ENCODE measurements at places on chromosomes 2 and 18.

DNA sequence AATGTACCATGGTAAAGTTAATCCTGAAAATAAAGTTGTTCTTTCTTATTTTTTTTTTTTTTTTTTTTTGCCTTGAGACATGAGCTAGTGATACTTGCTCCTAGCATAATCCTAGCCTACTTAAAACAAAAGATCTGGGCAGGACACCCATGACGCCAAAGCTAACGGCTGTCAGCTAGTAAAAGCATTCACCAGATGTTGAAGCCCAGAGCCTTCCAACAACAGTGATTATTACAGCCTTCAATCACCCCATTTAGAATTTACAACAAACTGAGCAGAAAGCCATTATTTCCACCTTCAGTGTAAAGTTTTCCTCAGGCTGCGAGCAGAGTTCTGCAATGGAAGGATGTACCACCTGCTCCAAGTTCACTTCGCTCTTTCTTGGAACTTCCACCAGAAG is 259.5 kb downstream of the SP3 start:
- no peak for DNase-seq

- no peak for DNase-seq
Measured at GRCh38 chr2:187915810-187916209, 361.6 kb upstream of the TFPI start.

GRCh38 chr2:217643789-217644301 is 358.9 kb downstream of the TNS1 start:
- no peak for DNase-seq

- DNase-seq: no peak
Measured at GRCh38 chr2:201831469-201831868, 25.1 kb downstream of the CDK15 start.

GRCh38 chr2:238811759-238812158 is 36.1 kb upstream of the TWIST2 start:
- DNase-seq: no peak

GRCh38 chr2:127097841-127098651 is 8.9 kb downstream of the BIN1 start:
- DNase-seq: no peak

GRCh38 chr2:220744861-220745260 is 827.2 kb downstream of the EPHA4 start:
- no peak for DNase-seq

- no peak for DNase-seq
Measured at GRCh38 chr18:26649193-26649543, 100.8 kb upstream of the KCTD1 start.

DNA sequence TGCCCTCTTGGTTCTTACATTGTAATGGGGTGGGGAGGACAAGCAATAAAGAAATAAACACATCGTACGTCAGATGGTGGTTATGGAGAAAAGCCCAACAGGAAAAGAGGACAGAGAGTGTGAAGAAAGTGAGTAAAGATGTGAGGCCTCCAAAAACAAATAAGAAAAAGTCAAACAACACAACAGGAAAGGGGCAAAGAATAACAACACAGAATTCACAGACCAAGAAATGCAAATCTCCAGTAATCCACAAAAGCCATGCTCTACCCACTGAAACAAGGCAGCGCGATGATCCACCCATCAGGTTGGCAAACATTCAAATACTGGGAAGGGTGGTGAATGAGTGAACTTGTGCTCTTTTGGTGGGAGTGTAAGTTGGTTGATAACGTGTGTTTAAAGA is 16.7 kb upstream of the DUSP2 start:
- DNase-seq: no peak

- DNase-seq: no peak
Measured at GRCh38 chr2:143029141-143029540, 100.1 kb upstream of the ARHGAP15 start.

DNA sequence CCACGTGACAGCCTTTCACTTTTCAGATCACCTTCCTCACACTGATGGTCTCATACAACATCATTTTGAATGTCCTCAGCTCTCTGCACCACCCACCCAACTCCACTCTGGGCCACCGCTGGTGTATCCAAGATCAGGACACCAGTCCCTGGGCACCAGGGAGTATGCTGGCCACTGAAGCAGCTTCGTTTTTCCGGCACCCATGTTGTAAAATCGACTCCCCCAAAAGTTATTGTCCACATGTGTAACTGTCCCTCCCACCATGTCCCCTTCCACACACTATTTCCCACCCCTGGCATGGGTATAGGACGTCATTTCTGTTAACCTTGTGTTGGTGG is 96.4 kb downstream of the TGOLN2 start:
- no peak for DNase-seq

GRCh38 chr2:127045792-127046501 is 61.0 kb downstream of the BIN1 start:
- DNase-seq: no peak

DNA sequence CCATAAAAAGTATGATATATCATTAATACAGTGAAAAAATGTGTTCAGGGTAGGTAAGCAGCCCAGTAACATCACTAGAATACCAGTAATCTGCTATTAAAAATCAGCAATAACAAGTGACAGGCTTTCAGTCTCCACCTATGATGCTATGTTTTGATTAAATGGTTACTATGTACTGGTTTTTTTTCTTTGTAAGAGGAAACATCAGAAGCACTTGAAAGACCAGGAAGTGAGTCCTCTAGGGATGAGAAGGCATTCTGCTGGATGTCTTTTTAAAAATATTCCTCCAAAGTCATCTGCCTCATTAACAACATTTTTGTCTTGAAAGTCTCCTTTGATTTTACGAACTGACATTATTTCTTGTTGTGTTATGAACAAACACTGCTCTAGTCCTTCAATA is 136.0 kb upstream of the FAM98A start:
- DNase-seq: no peak

DNA sequence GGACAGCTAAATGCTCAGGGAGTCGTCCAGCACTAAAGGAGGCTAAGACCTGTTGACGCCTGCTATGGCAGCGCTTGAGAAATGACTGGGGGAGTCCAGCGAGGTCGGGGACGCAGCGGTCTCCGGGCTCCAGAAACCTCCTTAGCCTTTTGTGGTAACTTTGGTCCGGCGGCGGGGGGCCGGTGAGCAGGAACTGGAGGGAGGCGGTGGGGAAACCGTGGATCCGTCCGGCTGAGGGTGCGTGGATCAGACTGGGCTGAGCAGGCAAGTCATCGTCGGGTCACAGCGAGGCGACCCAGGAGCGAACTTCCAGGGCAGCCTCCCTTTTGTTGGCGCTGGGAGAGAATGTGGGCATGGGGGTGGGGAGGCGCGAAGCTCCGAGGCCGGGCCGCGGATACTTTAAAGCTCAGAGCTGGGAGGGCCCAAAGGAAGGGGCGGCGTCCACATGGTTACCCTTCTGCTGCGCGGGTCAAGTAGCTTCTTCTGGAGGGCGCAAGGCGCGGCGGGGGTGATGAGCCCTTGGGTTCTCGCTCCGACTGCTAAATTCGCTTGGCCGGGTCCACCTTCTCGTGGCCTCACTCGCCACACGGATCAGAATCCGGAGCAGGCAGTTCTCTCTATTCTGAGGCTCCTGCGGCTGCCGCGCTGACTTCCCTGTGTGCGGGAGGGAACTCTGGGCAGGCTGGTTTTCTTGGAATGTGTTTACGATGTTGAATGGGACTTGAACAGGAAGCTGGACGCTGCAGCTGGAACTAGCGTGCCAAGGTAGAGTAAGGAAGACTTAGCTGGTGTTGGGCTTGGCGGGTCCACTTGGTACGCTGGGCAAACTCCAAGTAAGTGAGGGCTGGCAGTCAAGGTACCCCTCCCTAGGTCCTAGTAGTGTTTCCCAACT is 920 bp downstream of the GULP1 start:
- no peak for DNase-seq

DNA sequence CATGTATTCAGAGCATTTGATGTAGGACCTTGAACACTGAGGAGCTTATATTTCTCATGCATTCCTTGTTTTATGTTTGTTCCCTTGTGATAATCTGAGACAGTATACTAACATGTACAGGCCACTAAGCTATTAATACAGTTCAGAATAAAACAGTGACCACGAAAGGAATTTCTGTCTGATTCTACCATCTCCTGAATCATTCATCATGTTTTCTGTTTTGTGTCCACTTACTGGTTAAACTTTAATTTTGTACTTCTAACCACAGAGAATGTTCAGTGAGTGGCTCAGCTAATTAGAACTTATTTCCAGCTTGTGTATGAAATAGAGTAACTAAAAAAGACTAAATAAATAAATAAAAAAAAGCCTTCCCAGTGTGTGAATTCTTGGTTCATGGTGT is 110.4 kb downstream of the LRP1B start:
- DNase-seq: no peak

DNA sequence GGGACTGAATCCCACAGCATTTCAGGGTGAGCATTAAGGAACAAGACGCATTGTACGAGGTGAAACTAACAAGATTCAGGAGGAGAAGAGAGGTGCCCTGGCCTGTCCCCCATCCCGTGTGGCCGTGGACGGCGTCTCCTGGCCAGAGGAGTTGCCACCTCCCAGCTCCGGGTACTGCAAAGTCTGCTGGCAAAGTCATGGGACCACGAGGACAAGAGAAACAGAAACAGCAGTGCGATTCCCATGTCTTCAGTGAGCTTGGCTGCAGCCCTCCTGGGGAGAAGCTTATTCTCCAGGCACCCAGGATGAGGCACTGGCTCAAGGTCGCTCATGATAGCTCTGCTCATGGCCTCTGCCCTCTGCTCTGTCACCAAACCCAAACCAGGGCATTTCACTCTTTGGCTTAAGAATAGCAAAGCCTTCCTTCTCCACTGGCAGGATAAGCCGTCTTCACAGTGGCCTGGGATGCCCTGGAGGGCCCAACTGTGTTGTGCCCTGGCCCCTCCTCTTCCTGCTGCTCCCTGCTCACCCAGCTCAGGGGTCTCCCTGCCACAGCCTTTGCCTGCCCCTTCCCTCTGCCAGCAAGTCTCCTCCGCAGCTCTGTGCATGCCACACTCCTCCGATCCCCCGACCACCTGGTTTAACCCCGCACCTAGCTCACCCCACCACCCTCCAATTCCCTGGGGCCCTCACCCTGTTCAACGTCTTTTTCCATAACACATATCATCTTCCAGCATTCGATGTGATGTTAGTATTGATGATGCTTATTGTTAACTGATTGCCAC is 144.8 kb downstream of the PXDN start:
- DNase-seq: no peak

DNA sequence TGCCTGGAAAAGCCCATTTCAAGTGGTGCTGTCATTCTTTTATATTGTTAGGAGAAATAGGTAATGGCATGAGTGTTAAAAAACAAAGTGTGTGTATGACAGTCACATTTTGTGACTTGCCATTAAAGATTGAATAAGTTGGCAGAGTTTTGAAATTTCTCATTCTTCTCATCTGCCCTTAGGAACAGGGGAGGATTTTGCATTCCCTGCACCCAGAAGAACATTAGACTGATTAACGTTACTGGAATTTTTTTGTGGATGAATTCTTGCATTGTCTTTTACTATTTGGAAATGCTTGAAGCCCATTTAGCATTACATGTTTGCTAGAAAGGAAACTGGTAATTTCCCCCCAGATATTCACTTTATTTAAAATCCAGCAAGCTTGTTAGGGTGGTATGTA is 162.2 kb downstream of the BABAM2 start:
- DNase-seq: no peak

All from activated CD8-positive, alpha-beta memory T cell treated with anti-CD3 and anti-CD28 coated beads for 4 hours (primary cell).